ENCODE measurements at places on chromosomes 4 and X.

- DNase-seq, result no peak
These were observed 371.3 kb upstream of the FSTL5 start for GRCh38 chr4:162535121-162535520.

- DNase-seq, result no peak
These were observed 27.6 kb upstream of the AGTR2 start for GRCh38 chrX:116142976-116143375.

- peak; percentile 59 for DNase-seq
These were observed 353.3 kb downstream of the ARHGAP24 start for GRCh38 chr4:85828027-85828890.

GRCh38 chrX:104745152-104745551 is 179.2 kb downstream of the IL1RAPL2 start:
- no peak for DNase-seq

GRCh38 chrX:21948897-21949578 is 8.5 kb downstream of the SMS start:
- no peak for DNase-seq

DNA sequence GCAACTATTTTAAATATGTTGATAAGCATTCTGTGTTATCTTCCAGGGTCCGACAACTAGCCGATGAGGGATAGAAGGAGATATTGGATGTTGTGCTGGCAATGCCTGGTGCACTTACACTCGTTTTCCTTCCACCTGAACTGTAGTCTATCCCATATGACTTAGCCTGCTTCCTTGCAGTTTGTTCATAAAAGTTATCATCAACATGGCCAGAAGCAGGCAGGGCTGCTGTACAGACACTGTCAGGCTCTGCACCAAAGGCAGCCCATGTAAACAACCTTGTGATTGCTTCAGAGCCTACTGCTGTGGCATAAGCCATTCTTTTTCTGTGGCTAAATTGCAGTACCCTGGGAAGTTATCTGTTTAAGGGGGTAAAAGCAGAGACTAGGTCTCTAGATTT is 1.6 kb downstream of the MAPK10 start:
- no peak for DNase-seq

DNA sequence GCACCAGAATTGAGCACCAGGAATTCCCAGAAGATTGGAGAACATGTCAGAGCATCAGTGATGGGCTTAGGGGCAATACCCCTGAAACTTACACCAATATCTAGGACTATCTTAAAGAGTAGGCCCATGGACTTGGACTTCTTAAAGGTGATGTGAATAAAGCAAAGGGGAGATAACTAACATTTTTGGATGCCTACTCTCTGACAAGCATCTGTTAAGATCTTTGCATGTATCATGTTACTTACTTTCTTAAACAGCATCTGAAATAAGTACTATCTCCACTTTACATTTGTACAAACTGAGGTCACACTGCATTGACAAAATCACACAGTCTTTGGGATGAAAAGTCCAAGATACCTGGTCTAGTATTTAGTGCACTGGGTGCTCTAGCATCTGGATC is 258.6 kb upstream of the ARSJ start:
- no peak for DNase-seq

Data from left kidney (tissue), 8 donors.